Mesenteric fat pad (tissue), 1 donor: ENCODE measurements at places on chromosomes 1 and 21.

GRCh38 chr1:71634159-71634558 lies 553.3 kb upstream of the ZRANB2 start:
- no peak for DNase-seq

DNA sequence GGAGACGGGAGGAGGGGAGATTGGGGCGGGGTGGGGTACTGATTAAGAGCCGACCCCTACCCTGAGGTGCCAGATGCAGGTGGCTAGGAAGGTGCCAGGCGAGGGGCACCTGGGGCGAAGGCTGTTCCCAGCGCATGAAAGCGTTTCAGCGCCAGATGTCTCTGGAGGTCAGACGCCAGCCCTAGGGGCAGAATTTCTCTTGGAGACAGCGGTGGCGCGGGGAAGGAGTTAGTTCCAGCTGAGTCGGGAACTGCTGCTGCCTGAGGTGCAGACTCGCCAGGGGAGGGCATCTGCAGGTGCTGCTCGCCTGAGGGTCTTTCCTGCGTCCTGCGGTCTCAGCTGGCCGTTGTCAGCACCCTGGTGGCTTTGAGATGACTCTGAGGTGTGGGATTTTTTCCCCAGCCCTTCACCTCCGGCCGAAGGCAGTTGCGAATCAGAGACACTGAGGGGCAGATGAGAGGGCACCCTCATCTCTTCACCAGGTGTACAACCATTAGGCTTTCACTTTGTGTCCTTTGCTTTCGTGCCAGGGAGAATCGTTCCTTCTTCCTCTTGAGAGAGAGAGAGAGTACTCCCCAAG lies 539 bp downstream of the CGN start:
- no peak for DNase-seq

DNA sequence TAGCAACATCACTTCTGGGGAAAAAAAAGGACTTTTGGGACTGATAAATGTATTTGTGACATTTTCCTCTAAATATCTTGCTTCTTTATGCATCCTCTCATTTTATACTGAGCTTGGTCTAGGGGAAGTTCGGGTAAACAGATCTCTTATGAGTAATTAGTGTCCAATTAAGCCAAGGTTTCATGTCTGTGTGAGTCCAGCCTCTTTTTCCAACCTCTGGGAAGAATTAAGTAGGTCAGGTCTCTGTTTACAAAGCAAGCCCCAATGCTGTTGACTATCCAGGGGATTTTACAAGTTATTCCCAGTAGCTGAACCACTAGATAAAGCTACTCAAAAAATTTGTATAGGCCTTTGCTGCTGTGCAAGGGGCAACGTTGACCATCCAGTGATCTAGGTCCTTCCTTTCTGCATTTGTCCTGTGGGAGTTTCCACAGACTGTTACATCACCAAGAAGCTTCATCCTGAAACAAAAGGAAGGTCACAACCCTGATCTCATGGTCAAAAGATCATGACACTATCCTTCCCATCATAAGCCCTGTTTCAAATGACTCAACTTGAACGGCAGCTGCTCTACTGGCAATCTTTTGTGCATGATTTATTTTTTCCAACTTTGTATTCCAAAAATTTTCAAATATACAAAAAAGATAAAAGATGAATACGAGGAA lies 74.3 kb downstream of the ETS2 start:
- DNase-seq = no peak

- DNase-seq = no peak
Observed at GRCh38 chr1:178004926-178005391, 35.1 kb upstream of the SEC16B start.

DNA sequence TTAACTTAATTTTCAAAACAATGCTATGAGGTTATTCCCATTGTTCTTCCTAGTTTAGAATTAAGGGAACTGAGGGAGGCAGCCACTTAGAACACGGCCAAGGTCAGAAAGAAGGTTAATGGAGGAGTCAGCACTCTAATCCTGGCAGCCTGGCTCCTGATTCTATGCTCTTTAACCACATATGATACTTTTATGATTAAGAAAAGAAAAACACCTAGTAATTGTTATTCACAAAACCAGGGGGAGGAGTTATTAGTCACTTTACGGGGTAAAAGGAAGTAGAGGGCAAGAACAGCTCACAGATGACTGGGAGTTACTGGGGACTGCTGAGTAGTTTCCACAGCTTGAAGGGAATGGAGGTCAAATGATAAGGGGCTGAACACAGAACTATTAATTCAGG lies 38.6 kb downstream of the GADD45A start:
- no peak for DNase-seq

DNA sequence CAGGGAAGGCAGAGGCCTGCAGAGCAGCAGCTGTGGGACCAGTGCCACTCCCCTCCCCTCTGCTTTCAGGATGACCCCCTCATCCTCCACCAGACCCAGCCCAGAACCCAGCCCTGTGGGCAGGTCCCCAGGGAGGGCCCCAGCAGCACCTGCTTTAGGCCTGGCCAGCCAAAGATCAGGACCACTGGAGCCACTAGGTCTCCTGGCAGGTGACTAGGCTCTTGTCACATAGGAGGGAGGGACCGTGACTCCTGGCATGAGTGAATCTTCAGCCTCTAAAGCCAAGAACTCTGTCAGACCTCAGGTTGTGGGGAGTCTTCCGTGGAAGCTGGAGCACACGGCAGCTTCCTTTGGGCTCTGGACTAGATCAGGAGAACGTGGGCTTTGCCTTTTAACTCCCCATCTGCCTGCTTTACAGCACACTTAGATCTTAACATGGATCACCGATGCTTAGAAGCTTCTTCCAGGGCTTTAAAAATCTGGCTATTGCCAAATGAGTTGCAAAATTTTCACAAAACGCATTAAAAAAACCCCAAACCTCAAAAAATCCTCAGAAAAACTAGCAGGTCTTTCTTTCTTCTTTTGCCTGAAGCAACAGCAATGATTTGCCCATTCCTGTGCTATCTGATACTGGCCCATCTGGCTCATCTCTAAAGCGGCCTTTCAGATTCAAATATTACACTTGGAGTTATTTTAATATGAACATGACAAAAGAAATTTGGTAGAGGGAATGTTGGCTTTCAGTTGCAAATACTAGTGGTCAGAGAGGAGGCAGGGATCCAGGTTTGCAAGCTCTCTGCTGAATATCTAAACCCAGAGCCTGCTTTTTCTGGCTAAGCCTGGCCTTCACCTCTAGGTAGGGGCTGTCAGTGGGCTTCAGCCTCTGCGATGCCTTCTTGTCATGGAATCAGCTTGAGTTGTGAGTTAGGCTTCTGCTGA lies 235.2 kb downstream of the SDCCAG8 start:
- DNase-seq = no peak

GRCh38 chr1:101311146-101311920 lies 74.5 kb downstream of the S1PR1 start:
- DNase-seq = no peak

GRCh38 chr21:35468991-35469390 lies 419.9 kb upstream of the RUNX1 start:
- no peak for DNase-seq

GRCh38 chr1:67955591-67955990 lies 94.8 kb downstream of the DIRAS3 start:
- DNase-seq = no peak

- no peak for DNase-seq
Observed at GRCh38 chr1:151401125-151401788, 1.9 kb downstream of the PSMB4 start.

GRCh38 chr1:45686015-45686287 lies 382 bp downstream of the GPBP1L1 start:
- no peak for DNase-seq

DNA sequence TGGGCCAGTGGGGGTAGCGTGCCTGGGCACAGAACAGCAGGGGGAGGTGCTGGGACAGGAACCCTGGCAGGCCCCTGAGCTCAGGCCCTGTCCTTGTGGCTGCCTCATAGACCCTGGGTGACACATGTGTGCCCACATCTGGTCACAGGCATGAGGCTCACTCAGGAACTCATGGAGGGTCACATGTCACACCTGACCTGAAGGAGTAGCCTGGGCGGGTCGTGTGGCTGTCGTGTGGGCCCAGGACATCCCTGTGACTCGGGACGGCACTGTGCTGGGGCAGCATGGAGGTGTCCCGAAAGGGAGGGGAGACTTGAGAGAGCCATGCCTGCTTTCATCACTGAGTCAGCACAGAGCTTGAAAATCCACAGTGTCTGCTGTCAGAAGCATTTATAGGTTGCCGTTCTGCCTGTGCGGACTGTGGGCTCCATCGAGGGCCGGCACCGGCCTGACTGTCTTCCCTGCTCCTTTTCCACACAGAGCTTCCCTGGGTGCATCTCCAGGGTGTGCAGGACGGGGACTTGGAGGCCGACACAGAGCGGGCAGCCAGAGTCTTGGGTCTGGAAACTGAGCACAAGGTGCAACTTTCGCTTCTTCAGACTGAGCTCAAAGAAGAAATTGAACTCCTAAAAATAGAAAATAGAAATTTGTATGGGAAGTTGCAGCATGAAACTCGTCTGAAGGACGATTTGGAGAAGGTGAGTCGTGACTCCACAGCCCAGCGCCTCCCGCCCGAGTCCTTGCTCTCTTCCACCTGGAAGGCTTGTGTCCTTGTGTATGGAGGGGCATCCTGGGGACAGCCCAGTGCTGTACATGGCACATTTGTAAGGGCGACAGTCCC lies 32.8 kb downstream of the PCNT start:
- no peak for DNase-seq

GRCh38 chr1:89169166-89169565 lies 6.6 kb downstream of the GBP7 start:
- no peak for DNase-seq

DNA sequence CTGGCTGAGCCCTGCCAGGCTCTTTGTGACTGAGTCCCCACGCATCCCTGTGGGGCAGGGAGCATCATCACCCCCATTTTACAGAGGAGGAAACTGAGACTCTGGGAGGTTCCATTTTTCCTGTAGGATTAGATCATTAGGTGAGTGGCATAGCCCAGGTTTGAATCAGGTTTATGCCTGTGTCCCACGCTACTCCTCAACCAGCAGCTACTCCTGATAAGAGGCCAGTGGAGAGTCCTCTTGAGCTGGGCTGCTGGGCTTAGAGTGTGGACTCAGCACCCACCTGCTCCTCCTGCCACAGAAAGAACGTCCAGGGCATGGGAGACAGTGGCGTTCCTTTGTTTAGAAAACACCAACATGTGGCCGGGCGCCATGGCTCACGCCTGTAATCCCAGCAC lies 30.7 kb downstream of the TNFRSF1B start:
- no peak for DNase-seq

- no peak for DNase-seq
Observed at GRCh38 chr1:51969038-51969705, 21.3 kb downstream of the RAB3B start.

- DNase-seq = no peak
Observed at GRCh38 chr1:76066394-76066793, 8.2 kb upstream of the ST6GALNAC3 start.

DNA sequence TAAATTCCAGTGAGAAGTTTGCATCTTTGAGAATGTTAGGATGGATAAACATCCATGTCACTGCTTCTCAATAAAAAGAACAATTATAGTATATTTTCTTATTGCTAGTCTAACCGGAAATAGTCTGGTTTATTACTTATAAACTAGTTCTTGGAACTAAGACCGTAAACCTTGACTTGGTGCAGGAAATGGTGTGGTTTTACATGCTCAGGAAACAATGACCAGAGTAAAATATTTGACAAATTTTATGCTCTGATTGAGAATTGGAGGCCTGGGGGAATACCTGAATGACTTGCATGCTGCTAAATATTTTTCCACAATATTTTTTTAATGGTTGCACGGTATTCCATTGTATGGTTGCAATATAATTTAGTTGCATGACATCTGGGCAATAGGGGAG lies 76.3 kb downstream of the XCL2 start:
- no peak for DNase-seq

GRCh38 chr1:179591592-179592580 lies at the start of gene TDRD5:
Gene TDRD5, plus strand, starts transcription at chr1:179591832. Its CDS starts 784 bp downstream, at chr1:179592616.
- DNase-seq = no peak

- DNase-seq = no peak
Observed at GRCh38 chr1:200873671-200874397, 1.1 kb downstream of the GPR25 start.

GRCh38 chr1:224430511-224431113 lies 4.0 kb downstream of the WDR26 start:
- no peak for DNase-seq

DNA sequence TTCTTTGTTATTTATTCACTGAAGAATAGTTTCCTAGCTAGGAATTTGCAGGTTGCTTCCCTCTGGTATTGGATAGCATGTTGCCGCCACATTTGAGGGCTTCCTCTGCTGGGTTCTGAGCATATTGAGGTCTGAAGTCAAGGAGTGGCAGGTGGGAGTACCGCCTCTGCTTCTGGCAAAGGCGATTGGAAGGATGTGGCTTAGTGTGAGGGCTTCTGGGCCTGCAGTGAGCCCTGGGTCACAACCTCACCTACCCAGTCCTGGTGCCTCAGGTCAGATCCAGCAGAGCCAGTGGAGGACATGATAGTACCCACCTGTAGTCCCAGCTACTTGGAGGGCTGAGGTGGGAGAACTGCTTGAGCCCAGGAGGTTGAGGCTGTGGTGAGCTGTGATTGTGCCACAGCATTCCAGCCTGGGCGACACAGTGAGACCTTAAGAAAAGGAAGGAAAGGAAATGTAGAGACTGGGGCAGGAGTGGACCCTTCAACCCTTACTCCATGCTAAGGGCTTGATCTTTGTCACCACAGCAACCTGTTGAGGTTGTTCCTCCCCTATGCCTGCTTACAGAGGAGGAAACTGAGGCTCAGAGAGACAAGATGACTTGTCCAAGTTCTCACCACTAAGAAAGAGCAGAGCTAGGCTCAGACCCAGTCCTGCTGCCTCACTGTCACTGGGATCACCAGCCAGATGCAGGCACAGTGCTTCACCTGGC lies 22.8 kb downstream of the A3GALT2 start:
- no peak for DNase-seq

DNA sequence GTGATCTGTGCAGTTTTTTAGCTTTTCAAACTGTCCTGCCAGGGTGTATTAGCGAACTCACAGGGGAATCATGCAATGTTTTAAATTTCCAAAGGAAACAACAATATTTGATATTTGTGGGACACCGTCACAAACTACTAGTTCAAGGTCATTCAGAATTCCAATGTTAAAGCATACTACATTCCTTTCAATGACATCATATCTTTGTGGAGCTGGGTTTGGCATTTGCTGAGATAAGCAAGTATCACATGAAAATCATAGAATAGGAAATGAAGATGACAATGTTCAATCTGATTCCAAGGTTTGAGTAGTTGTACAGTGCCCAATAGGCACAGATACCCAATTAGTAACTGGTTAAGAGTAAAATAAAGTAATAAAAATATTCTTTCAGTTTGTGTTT lies 35.6 kb downstream of the NUF2 start:
- DNase-seq = no peak

DNA sequence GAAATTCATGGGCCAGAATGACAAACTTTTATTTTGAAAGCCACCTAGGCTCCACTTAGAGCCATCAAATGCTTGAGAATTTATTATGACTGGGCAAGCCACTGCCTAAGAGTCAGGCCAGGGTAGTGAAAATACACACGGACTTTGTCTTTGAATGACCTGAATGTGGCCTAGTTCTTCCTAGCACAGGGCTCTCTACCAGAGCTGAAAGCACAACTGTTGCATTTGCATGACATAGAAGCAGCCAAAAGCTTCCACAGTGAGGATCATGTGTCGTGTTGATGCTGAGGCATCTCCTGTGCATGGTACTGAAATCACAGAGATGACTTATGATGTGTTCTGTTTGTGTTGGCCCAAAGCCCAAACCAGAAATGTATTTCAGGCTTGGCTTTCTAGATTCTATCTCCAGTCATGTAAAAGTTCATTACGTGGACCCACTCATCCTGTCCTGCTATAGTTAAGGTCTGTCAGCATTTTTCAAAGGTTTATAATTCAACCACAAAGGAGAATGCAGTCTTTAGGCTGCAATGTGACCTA lies 164.0 kb upstream of the UBE2U start:
- DNase-seq = no peak
